Fibroblast of upper back skin (primary cell): ENCODE measurements at places on chromosomes 5 and 9.

- no peak for DNase-seq
Observed at GRCh38 chr5:135978212-135978631, 23.4 kb upstream of the LECT2 start.

GRCh38 chr5:119031011-119031886 is 39.6 kb upstream of the DMXL1 start:
- DNase-seq, result no peak

DNA sequence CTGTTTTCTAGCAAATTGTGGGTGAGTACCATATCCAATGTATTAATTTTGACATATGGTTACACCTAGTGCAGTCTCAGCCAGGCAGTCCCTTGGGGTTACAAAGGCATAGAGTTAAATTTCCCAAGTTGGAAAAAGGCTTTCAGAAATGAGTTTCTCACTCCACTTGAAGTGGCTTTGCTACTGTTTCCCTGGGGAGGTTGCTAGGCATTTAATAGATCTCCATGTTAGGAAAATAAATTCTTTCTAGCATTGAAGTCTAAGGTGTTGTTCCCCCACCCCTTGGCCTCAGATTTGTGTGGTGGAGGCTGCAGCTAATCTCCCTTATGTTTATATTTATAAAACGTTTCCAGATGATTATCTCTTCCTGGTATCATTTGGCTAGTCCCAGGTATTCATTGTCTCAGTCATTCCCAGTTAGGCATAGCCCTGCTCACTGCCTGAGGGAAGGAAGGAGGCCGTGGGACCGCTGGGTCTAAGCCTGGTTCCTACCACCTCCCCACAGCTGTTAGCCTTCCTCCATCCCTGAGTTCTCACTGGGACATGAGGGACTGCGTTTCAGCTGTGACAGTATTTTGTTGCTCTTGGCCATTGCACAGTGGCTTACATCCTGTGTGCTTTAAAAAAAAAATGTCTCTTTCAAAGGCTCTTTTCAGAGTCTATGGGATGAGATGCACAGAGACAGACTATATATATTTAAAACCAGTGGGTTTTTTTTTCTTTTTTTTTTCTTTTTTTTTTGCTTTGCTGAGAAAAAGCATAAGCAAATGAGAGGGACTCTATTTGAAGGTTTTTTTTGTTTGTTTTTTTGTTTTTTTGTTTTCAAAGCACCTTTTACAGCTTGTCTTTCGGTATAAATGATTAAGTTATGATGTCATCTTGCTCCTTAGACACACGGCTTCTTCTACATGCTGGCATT is 121.5 kb downstream of the MAST4 start:
- DNase-seq, result no peak

DNA sequence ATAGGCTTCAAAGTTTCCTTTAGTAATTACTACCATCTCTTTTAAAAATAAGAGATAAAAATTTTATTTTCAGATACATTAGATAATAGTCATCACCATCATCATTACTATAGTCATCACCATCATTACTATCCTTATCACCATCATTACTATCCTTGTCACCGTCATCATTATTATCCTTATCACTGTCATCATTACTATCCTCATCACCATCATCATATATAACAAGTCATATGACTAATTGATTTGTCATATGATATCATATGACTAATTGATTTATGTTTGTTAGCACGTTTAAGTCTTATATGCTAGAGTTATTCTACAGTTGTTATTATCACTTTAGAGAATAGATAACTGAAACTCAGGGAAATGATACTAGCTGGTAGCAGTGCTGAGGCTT is 382.1 kb upstream of the CDH18 start:
- DNase-seq, result no peak

- peak; percentile 79 for DNase-seq
Observed at GRCh38 chr5:55603922-55604321, 69.2 kb upstream of the PLPP1 start.

- no peak for DNase-seq
Observed at GRCh38 chr5:162221910-162222309, 154.3 kb downstream of the GABRG2 start.

DNA sequence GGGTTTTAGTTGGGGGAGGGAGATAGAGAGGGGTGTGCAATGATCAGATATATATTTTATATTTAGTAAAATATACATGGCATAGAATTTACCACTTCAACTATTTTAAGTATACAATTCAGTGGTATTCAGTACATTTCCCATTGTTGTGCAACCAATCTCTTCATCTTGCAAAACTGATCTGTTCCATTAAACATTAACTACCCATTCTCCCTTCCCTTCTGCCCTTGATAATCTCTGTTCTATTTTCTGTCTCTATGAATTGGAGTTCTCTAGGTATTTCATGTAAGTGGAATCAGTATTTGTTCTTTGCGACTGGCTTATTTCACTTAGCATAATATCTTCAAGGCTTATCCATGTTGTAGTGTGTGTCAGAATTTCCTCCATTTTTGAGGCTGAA is 38.6 kb downstream of the TGFBI start:
- peak; percentile 23 for DNase-seq

- DNase-seq, result peak; percentile 72
Observed at GRCh38 chr5:128551476-128551875, 13.4 kb upstream of the FBN2 start.
